Activated naive CD8-positive, alpha-beta T cell treated with anti-CD3 and anti-CD28 coated beads for 36 hours (primary cell): ENCODE measurements at places on chromosomes 3 and 15. TPM values are rescaled to one million over a fixed set of nuclear protein-coding genes. Genes with fewer than 3 reads are reported as not detected.

- H3K4me1 ChIP-seq = no peaks in the 10 kb centered on the region
- no peaks in the 10 kb centered on the region for H3K36me3 ChIP-seq
- H3K27me3 ChIP-seq = peaks cover 15% of the 10 kb centered on the region
These were observed 68.4 kb upstream of the NR2F2 start for GRCh38 chr15:96262097-96262496.

GRCh38 chr3:74281705-74282104 is 332.8 kb downstream of the CNTN3 start:
- H3K36me3 ChIP-seq = no peaks in the 10 kb centered on the region
- no peak overlapping the region for H3K4me3 ChIP-seq
- no peaks in the 10 kb centered on the region for H3K4me1 ChIP-seq
- H3K27me3 ChIP-seq = no peaks in the 10 kb centered on the region
- no peak overlapping the region for H3K27ac ChIP-seq

Gene XCR1
- not detected for total RNA-seq

Gene GOLGA6L2
- total RNA-seq = not detected

DNA sequence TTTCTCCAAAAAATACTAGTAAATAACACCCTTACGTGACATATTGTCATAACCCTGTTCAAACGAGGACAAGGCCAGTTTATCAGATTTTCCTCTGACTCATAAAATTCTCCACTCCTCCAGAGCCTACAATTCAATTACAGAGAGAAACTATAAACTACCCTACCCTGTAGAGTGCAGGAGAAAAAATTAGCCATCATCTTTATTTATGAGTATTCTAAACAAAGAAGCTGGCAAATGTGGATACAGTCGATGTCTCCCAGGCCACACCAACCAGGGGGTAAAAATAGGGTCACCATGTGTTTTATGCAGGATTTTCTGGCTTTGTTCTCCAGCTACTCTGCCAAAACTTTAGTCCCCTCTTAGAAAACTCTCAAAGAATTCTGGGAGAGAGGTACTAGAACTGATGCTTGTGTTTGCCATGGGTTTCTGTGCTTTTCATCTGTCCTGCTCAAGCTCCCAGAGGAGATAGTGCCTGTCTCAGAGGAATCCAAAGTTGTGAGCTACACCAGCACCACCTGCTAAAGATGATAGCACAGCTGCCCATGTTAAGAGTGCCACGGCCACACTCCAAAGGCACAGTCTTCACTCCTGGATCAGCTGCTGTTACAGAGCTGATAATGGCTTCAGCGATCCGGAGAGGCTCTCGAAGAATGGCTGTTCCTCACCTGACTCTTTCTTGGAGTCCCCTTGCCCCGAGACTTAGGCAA is 150.2 kb downstream of the IMPG2 start:
- H3K27ac ChIP-seq = no peak overlapping the region
- H3K36me3 ChIP-seq = no peaks in the 10 kb centered on the region
- peaks cover 4% of the 10 kb centered on the region for H3K4me1 ChIP-seq
- no peak for DNase-seq
- peaks cover 6% of the 10 kb centered on the region for H3K27me3 ChIP-seq

GRCh38 chr15:80615783-80616391 is 79.2 kb upstream of the ABHD17C start:
- no peak for DNase-seq
- H3K4me3 ChIP-seq = no peak overlapping the region
- H3K36me3 ChIP-seq = no peaks in the 10 kb centered on the region
- H3K27me3 ChIP-seq = peaks cover 18% of the 10 kb centered on the region
- no peaks in the 10 kb centered on the region for H3K4me1 ChIP-seq

Gene AGBL1
- total RNA-seq = not detected

Gene FGF7
- total RNA-seq = not detected

Gene CYP8B1
- not detected for total RNA-seq

Gene FAM81A
- total RNA-seq = 1.3 TPM

DNA sequence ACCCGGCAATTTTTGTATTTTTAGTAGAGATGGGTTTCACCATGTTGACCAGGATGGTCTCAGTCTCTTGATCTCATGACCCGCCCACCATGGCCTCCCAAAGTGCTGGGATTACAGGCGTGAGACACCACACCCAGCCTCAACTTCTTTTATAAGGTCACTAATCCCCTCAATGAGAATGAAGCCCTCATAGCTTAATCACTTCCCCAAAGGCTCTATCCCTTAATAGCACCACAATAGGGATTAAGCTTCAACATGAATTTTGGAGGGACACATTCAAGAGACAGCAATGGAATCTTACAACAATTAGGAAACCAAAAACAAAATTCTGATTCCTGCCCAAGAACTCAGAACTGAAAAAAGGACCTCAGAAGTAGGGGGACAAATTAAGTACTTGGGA is 126.8 kb downstream of the ATP1B3 start:
- no peaks in the 10 kb centered on the region for H3K27me3 ChIP-seq
- no peak overlapping the region for H3K27ac ChIP-seq
- H3K36me3 ChIP-seq = no peaks in the 10 kb centered on the region
- no peak for DNase-seq

Gene EMC7
- total RNA-seq = 63.0 TPM

DNA sequence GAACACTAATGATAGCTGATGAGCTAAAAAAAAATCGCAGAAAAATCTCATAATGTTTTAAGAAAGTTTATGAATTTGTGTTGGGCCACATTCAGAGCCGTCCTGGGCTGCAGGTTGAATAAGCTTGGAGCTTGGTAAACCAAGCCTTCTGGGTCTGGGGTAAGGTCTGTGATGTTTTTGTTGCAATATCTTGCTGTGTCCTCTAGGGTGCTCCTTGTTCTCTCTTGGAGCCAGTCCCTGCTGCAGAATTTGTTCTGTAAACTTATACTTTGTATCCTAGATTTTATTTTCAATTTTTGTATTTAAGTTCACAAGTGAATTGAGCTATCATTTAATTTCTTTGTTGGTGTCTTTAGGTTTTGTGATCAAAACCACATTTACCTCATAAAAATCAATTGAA is 143.7 kb downstream of the NR1D2 start:
- H3K4me3 ChIP-seq = no peak overlapping the region
- no peak for DNase-seq
- H3K27me3 ChIP-seq = no peaks in the 10 kb centered on the region
- H3K36me3 ChIP-seq = no peaks in the 10 kb centered on the region
- H3K4me1 ChIP-seq = no peaks in the 10 kb centered on the region
- H3K27ac ChIP-seq = no peak overlapping the region

- H3K27ac ChIP-seq = no peak overlapping the region
- peaks cover 34% of the 10 kb centered on the region for H3K27me3 ChIP-seq
- no peak for DNase-seq
- no peaks in the 10 kb centered on the region for H3K36me3 ChIP-seq
- H3K4me3 ChIP-seq = no peak overlapping the region
These were observed 307.1 kb downstream of the TLE3 start for GRCh38 chr15:69790632-69791031.
